ENCODE measurements at places on chromosomes 3 and 15. TPM values are rescaled to one million over a fixed set of nuclear protein-coding genes. Genes with fewer than 3 reads are reported as not detected.

The COL8A1 gene
- total RNA-seq = not detected

The SEMA5B gene
- 0.33 TPM for total RNA-seq

The DLL4 gene
- 1.8 TPM for total RNA-seq

The CPLX3 gene
- not detected for total RNA-seq

The ATRIP gene
- 10.3 TPM for total RNA-seq

The KLHL40 gene
- not detected for total RNA-seq

The GHSR gene
- not detected for total RNA-seq

The ZXDC gene
- total RNA-seq = 8.4 TPM

The CCR3 gene
- not detected for total RNA-seq

The C15orf62 gene
- not detected for total RNA-seq

The ARL14 gene
- total RNA-seq = 0.22 TPM

The UNC13C gene
- not detected for total RNA-seq

The OXTR gene
- total RNA-seq = 10.5 TPM

The SLC24A5 gene
- total RNA-seq = not detected

The CIB2 gene
- total RNA-seq = 25.7 TPM

All from A549 treated with Mapracorat at 1 μM for 4 hours (cell line).